AG08395 (cell line): ENCODE measurements at places on chromosomes 5 and 9.

DNA sequence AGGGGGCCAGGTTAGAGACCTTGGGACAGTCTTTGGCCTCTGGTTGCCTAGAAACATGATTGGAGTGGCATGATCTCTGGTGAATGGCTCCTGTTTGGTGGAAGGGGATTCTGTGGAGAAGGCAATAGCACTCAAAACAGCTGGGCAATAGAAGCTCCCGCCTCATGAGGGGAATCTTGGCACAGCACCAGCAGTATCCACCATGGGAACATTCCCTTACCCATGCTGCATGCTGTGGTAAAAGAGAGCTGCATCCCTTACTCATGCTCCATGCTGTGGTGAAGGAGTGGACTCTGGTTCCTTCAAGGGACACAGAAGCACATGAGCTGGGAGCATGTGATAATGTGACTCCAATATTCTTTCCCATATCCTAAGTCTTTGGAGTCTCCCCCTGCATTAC lies 160.6 kb downstream of the PJA2 start:
- no peak for DNase-seq

- no peak for DNase-seq
Observed at GRCh38 chr9:22214497-22215031, 205.5 kb upstream of the CDKN2B start.

DNA sequence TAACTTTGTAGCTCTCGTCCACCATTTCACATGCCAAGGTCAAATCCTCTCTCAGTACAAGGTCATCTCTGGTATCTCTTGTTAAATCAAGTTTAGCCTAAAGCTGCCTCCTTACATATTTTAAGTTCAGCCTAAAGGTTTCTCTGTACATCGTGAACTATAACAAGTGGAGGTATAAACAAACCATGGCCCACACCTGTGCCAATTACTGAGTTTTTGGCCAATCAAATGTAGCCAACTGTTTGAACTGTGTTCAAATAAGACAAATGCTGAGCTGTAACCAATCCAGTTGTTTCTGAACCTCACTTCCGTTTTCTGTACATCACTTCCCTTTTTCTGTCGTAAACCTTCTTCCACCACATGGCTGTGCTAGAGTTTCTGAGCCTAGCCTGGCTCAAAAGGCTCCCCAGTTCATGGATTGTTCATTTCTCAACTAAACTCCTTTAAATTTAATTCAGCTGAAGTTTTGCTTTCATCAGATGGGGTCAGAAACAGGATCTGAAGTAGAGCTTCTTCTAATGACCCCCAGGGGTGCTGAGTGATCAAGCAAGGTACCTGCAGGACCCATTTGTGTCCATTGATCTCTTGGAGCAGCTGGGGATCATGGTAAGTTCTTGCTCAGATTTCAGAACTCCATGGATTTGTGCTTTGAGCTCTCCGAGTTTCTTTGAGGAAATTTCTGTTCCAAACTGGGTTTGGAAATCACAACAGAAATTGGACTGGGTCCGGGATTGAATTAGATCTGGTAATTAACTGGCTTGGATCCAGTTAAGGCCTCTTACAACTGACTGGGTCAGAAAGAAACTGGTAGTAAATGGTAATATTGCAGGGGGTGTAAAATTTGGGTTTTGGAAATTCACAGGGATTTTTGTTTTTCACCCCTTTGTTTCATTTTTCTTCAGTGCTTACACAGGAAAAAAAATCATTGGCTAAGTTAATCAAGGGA lies 11.0 kb upstream of the NANS start:
- no peak for DNase-seq

- peak; percentile 52 for DNase-seq
Observed at GRCh38 chr5:154972476-154973080, 31.7 kb downstream of the MRPL22 start.

- peak; percentile 7 for DNase-seq
Observed at GRCh38 chr5:125190232-125191087, 444.0 kb upstream of the ZNF608 start.

- DNase-seq, result peak; percentile 61
Observed at GRCh38 chr5:170623576-170624181, 119.9 kb downstream of the KCNIP1 start.

- DNase-seq, result no peak
Observed at GRCh38 chr9:135104761-135105160, 17.3 kb downstream of the OLFM1 start.

GRCh38 chr9:90019626-90020025 lies 414.8 kb downstream of the GADD45G start:
- no peak for DNase-seq

DNA sequence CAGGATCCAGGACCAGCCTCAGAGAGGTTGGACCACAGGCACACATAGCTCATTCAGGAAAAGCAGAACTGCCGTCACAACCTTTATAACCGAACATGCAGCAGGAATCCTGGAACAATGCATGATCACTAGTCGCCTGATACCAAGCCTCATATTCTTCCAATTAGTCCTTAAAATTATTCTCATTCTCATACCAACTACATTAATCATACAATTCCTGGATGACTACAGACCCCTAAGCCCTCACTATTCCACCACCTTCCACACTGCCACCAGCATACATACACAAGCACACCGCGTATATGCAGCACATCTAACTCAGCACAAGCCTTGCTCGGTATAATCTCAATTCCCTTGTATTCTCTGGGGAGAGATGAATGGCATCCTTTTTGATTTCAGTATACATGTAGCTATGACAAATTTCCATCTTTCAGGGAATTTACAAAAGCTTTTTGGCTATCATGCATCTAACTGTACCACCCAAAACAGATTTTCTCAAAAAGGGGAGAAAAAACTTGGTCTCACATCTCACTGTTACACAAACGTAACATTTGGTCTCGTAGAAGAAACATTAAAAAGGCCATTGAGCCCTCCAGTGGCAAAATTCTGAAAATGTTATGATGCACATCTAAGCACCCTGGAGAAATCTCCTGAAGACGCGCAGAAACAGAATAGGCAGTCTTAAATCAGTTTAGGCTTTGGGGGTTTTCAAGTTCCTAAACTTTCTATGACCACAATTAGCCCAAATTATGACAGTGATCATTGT lies 46.2 kb downstream of the MCTP1 start:
- no peak for DNase-seq

- peak; percentile 45 for DNase-seq
Observed at GRCh38 chr9:126705767-126706697, 92.3 kb downstream of the LMX1B start.

DNA sequence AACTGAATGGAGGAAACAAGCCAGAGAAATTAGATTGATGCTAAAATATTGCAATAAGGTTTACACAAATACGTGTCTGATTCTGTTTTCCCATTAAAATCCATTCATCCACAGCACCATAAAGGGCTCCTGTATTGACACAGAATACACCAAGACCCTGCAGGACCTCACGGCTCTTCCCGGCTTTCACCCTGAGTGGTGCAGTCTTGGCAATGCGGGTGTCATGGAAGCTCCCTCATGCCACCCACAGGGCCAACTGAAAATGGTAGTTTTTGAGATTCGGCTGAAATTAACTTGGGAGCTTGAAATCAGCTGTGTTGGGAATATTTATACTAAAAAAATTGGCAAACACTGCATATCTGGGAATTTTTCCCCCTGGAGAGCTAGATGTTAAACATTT lies 17.3 kb upstream of the EXOC3 start:
- DNase-seq, result no peak

- peak; percentile 64 for DNase-seq
Observed at GRCh38 chr9:98742325-98743280, 33.9 kb upstream of the GABBR2 start.

DNA sequence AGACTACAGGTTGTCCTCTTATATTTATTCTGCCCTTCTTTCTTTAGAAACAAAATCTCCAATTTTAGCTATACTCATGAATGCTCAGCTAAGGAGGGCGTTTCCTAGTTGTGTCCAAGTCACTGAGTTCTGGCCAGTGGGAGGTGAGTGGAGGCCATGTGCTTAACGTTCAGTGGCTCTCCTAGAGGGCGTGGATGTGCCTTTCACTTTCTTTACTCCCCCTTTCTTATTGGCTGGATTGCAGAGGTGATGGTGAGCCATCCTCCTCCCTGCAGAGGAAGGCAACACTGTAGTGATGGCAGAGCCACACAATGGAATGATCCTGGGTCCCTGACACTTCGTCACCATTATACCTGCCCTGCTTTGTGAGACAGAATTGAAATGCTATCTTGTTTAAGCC lies 54.6 kb downstream of the ALG2 start:
- DNase-seq, result no peak

DNA sequence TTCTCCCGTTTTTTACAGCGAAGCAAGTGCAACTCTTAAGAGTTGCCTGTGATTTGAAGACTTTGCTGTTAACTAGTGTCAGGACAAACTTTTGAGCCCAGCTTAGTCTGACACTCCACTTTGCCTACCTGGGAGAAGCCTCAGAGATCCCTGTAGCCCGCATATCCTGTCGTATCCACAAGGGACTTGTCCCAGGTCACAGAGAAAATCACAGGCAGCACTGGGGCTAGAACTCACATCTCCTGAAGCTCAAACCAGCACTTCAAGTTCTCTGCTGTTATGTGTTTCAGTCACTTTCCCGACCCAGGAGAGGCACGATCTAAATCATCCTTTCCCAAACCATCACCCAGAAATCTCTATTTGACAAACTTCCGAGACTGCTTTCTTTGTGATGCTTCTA lies 584.5 kb downstream of the ACTL7B start:
- DNase-seq, result no peak

DNA sequence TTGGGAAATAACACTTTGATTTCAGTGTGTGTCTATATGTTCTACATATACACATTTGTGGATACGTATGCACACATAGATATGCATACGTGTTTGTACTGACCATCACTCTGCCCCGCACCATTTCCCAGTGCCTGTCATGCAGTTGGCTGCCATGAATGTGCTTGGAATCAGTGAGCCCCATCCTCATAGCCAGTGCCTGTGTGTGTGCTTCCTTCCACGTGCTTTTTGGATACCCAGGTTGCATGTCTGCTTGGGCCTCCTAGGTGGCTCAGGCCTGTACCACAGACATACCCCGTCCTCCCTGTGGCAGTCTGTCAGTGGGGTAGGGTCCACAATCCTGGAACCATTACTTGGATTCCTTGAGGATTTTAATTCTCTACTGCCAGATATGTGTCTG lies 243.6 kb downstream of the FANCC start:
- no peak for DNase-seq

DNA sequence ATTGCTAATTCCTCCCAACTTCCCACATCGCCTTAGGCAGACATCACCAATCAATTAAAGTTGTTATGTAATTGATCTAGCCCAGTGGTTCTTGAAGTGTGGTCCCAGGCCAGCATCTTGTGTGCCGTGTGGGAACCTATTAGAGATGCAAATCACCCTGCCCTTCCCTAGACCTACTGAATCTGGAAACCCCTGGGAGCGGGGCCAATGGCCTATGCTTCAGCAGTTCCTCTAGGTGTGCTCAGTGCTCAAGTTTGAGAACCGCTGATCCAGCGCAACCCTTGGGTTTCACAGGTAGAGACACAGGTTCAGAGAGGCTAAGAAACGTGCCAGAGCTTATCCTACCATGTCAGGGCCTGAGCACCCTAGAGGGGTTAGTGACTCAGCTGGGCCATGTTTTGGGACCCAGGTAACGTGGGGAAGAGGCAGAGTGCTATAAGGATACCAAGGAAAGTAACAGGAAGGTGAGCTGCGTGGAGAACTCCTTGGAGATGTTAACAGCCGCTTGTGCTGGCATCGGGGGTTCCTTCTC lies 4.4 kb downstream of the SLC34A1 start:
- no peak for DNase-seq

DNA sequence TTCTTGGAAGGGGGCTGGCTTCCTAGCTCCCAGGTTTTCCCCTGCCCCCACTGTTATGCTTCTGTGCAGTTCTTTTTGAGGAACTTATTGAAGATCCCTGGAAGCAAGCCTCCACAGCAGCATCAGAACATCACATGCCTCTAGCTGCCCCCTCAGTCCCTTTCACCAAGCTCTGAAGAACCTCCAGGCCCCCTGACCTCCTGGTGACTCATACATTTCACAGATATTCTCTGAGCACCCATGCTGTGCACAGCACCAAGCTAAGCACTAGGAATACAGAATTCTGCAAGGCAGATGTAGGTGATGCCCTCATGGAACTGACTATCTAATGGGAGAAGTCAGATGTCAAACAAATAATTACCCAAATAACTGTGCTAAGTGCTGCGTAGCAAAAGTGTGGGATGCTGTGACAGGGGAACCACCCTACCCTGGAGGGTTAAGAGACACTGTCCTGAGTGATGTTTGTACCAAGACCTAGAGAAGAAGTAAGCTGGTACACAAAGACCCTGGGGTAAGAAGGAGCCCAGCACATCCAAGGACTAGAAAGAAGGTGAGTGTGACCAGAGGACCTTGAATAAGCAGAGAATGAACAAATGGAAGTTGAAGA lies 213.7 kb upstream of the NR4A3 start:
- no peak for DNase-seq

GRCh38 chr5:137582218-137582617 lies 83.1 kb upstream of the SPOCK1 start:
- DNase-seq, result no peak
